ENCODE measurements at places on chromosomes 6 and 20. TPM values are rescaled to one million over a fixed set of nuclear protein-coding genes. Genes with fewer than 3 reads are reported as not detected.

NCR2 gene
- polyA plus RNA-seq: 0.65 TPM

HCRTR2 gene
- not detected for polyA plus RNA-seq

PRDM13 gene
- polyA plus RNA-seq: not detected

EEF1A2 gene
- polyA plus RNA-seq: 18.6 TPM

PTCHD4 gene
- polyA plus RNA-seq: 0.04 TPM

LY6G5C gene
- polyA plus RNA-seq: 2.6 TPM

NRSN1 gene
- 0.53 TPM for polyA plus RNA-seq

TMEM200A gene
- polyA plus RNA-seq: 6.5 TPM

NSFL1C gene
- 62.3 TPM for polyA plus RNA-seq

APOBEC2 gene
- 4.3 TPM for polyA plus RNA-seq

NRM gene
- 2.7 TPM for polyA plus RNA-seq

GNAS gene
- 519 TPM for polyA plus RNA-seq

WFDC12 gene
- 0.07 TPM for polyA plus RNA-seq

EFCAB8 gene
- polyA plus RNA-seq: 0.38 TPM

TBX18 gene
- polyA plus RNA-seq: not detected

LST1 gene
- 3.1 TPM for polyA plus RNA-seq

BFSP1 gene
- polyA plus RNA-seq: not detected

MDFI gene
- 22.9 TPM for polyA plus RNA-seq

WASF1 gene
- 4.7 TPM for polyA plus RNA-seq

WFDC13 gene
- polyA plus RNA-seq: not detected

COL9A3 gene
- polyA plus RNA-seq: 3.4 TPM

SLC35D3 gene
- polyA plus RNA-seq: 0.04 TPM

LPIN3 gene
- polyA plus RNA-seq: 47.7 TPM

DLK2 gene
- not detected for polyA plus RNA-seq

SALL4 gene
- not detected for polyA plus RNA-seq

CALHM4 gene
- not detected for polyA plus RNA-seq

PLCB1 gene
- 5.4 TPM for polyA plus RNA-seq

TFAP2A gene
- polyA plus RNA-seq: not detected

OR2H1 gene
- not detected for polyA plus RNA-seq

ABCF1 gene
- polyA plus RNA-seq: 40.6 TPM

C20orf204 gene
- 2.4 TPM for polyA plus RNA-seq

KIAA0408 gene
- 2.0 TPM for polyA plus RNA-seq

CEP85L gene
- 0.22 TPM for polyA plus RNA-seq

NR2E1 gene
- polyA plus RNA-seq: not detected

ASIP gene
- 0.30 TPM for polyA plus RNA-seq

ERVFRD-1 gene
- 0.10 TPM for polyA plus RNA-seq

RALGAPB gene
- polyA plus RNA-seq: 13.2 TPM

OR2H2 gene
- polyA plus RNA-seq: not detected

CLPSL1 gene
- not detected for polyA plus RNA-seq

C4B gene
- polyA plus RNA-seq: 20.3 TPM

SNAP91 gene
- 0.81 TPM for polyA plus RNA-seq

IL17A gene
- not detected for polyA plus RNA-seq

EPPIN gene
- polyA plus RNA-seq: not detected

COL11A2 gene
- polyA plus RNA-seq: 0.57 TPM

RHAG gene
- not detected for polyA plus RNA-seq

GRM1 gene
- not detected for polyA plus RNA-seq

PSMB8 gene
- 315 TPM for polyA plus RNA-seq

CALHM6 gene
- 7.3 TPM for polyA plus RNA-seq

ATP6V1G2 gene
- 6.3 TPM for polyA plus RNA-seq

COL19A1 gene
- 5.2 TPM for polyA plus RNA-seq

OPN5 gene
- not detected for polyA plus RNA-seq

SEMG1 gene
- polyA plus RNA-seq: 0.16 TPM

SGK2 gene
- 17.6 TPM for polyA plus RNA-seq

COL21A1 gene
- not detected for polyA plus RNA-seq

C20orf96 gene
- polyA plus RNA-seq: 7.9 TPM
